Stimulated activated CD4-positive, alpha-beta T cell treated with anti-CD3 and anti-CD28 coated beads, TNF-alpha, amount 100 ng/mL, for 48 hours (primary cell): ENCODE measurements at places on chromosomes 5 and 9.

DNA sequence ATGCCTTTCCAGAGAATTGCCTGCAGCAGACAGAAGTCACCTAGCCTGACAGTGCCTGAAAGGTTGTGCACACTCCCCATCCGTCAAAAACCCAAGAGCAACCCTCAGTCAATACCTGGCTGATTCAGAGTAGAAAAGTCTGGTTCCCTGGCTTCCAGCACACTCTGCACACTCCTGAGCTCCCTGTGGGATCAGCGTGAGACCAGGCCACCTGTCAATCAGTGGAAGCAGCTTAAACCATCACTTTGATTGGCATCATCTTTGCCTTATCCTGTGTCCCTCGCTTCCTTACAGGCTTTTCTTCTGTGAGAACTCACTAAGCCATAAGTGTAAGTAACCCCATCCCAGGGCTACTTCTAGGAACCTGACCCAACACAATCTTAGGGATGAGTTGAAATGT lies 109.8 kb downstream of the ACTL7B start:
- DNase-seq = no peak

DNA sequence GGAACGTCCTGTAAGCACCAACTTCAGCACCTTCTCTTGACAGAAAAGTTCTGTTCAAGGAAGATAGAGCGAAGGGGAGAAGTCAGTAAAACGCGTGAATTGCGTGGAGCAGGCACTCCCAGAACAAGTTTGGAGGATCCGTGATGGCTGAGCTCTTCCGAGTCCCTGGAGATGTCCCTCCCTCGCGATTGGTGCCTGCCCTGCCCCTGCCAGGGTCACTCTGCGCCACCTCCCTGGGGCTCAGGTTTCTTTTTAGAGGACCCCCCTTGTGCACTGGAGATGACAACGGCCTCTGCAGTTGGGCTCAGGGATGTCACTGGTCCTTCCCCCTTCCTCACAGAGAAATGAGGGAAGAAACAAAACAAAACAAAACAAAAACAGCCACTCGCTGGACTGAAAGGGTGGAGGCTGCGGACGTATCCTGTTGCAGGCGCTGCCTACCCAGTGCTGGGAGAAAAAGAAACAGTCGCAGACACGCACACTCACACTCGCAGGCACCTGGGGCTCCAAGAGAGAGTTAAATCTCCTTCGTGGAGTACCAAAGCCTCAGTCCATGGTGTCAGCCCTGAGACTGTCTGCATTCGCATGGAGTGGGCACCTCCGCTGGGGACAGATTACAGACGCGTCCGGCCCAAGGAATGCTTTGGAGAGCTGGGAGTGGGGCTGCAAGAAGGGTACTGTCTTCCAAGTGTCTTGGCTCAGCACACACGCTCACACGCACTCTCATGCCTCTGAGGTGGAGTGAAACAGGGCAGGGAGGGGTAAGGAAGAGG lies 512.7 kb downstream of the SLCO4C1 start:
- no peak for DNase-seq

DNA sequence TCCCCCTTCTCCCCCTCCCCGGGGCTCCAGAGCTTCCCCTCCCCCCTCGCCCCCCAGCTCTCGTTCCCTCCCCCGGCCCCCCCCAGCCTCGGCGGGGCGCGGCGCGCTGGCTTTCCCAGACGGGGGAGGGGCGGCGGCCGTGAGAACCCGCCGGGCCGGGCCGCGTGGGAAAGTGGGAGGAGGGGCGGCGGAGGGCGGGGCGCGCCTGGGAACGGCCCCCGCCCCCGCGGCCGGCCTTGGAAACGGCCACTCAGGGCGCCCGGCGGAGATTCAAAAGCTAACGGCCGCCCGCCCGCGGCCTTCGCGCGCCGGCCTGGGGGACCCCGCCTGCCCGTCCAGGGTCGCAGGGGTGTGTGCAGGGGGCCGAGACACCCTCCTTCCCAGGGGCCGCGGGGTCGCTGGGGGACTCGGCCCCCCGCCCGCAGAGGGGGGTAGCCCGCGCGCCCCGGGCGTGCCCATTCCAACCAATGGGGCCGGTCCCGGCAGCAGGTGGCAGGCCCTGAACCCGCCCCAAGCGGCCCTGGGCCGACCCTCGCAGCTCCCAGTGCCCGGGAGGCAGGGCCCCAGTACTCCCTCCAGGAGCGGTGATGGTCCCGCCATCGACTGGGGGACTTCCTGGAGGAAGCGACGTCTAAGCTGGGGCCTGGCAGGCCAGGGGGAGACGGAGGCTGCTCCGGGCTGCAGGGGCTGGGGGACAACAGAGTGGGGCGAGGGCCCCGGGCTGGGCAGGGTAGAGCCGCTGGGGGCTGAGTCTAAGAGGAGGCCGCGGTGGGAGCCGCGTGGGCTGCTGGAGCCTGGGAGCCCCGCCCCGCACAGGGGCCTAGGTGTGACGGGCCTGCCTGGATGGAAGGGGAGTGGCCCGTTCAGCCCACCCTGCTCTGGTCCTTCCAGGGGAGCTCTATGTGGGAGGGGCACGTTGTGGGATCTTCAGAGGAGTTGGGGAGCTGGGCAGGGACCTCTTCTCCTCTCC lies 14.2 kb upstream of the NRARP start:
- DNase-seq = no peak

DNA sequence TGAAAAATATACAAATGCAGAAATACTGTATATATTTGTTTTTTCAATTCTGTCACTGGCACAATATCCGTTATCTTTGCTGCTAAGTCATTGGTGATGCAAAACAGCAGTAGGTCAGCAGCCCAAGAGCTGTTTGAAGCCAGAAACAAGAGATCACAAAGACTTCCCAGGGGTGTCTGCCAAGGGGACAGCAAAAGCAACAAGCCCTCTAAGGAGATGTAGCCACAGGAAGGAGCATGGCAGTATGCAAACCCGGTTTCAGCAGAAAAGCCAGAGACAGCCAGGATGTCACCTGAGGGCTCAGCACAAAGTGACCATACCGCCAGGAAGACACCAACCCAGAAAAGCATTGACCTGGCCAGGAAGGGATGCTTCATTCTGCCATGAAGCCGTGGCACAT lies 241.5 kb downstream of the ARRDC3 start:
- no peak for DNase-seq

GRCh38 chr9:112377684-112378327 lies 2.1 kb upstream of the HSDL2 start:
- DNase-seq = no peak

DNA sequence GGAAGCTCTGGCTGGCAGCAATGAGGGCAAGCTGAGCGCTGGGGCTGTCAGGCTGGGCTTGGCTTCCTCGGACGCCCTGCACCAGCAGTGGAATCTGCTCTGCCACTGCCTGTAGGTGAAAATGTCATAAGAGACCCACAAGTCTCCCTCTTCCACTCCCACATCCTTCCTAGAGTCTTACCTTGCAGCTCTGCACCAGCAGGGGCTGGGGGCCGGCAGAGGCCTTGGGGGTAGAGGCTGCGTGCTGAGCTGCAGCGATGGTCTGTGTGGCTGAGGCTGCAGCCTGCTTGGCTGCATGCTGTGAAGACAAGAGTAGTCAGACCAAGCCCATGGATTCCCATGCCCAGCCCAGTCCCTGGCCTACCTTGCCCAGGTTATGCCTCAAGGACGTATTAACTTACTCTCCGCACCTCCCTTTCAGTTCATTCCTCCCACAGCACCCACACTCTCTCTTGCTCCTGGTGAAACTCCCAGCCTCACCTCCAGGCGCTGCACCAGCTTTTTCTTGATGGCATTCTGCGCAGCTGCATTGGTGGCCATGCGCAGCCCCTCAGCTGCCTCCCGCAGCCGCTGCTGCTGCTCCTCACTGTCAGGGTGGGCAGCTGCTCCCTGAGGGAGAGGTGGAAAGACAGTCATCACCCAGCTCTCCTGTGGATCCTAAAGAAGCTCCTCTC lies 17.3 kb downstream of the TLN1 start:
- DNase-seq = no peak

- DNase-seq = no peak
Observed at GRCh38 chr5:135212361-135213026, 178.5 kb upstream of the PITX1 start.

DNA sequence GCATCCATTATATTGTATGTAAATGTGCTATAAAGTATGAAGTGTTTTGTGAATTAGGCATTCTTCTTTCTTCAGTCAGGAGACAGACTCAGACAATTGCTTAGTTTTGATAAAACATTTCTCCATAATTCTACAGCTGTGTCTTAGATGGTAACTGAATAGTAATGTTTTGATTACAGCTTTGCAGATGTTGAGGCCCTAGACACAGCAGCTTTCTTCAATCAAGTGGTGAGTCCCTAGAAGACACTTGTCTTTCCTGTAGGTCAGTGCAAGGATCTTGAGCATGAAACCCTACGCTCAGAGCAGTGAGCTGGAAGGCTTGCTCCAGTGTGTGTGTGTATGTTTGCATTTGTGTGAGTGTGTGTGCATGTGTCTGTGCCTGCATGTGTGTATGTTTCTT lies 46.8 kb upstream of the CD180 start:
- no peak for DNase-seq

DNA sequence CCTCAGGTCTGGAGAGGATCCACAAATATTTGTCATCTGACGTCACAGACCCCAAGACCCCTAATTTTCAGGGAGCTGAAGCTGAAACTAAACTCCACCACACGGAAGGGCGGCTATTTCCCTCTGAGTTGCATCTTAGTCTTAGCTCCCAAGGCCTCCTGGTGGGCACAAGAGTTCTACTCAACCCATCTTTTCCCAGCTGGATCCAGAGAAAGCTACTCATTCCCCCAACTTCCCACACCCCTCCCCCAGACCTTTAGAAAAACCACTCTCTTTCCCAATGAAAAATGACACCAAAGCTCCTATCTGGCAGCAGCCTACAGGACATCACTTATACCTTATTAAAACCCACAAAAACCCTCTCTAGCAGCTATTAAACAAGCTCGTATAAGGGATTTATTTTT lies 67.1 kb upstream of the SLC1A1 start:
- no peak for DNase-seq

GRCh38 chr9:114850871-114851270 lies 45.0 kb upstream of the TNFSF15 start:
- DNase-seq = no peak

- no peak for DNase-seq
Observed at GRCh38 chr5:38615981-38616451, 59.6 kb upstream of the LIFR start.

- no peak for DNase-seq
Observed at GRCh38 chr9:85484235-85484634, 257.5 kb downstream of the AGTPBP1 start.

- no peak for DNase-seq
Observed at GRCh38 chr5:77972469-77973252, 196.5 kb upstream of the TBCA start.

GRCh38 chr5:160799184-160799583 lies 52.8 kb downstream of the ATP10B start:
- DNase-seq = no peak

- DNase-seq = no peak
Observed at GRCh38 chr5:99589424-99589823, 660.6 kb upstream of the CHD1 start.

DNA sequence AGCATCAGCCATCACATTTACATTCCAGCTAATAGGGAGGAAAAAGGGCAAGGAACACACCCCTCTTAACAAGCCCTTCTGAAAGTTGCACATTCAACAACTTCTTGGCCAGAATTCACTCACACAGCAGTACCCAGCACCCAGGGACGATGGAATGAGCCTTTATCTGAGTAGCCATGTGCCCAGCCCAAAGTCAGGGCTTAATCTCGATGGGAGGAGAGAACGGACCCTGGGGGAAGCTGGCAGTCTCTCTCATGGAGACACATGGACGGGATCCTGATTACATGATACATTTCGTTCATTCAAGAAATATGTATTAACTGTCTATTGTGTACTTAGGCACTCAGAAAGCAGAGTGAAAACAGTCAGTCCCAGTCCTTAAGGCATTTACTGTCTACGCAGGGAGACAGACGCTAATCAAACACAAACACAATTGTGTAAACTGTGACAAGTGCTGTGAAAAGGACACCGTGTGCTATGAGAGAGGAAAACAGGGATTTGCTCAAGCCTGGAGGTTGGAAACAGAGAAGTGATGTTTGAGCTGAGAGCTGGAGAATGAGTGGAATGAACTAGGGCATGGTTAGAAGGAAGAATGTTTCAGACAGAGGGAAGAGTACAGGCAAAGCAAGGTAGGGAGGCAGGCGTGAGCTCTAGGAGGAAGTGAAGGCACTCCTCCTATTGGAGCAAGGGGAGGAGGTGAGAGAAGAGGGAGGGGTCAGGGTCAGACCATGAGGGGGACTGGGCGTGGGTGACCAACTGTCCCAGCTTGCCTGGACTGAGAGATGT lies 7.4 kb downstream of the OTULINL start:
- DNase-seq = no peak

DNA sequence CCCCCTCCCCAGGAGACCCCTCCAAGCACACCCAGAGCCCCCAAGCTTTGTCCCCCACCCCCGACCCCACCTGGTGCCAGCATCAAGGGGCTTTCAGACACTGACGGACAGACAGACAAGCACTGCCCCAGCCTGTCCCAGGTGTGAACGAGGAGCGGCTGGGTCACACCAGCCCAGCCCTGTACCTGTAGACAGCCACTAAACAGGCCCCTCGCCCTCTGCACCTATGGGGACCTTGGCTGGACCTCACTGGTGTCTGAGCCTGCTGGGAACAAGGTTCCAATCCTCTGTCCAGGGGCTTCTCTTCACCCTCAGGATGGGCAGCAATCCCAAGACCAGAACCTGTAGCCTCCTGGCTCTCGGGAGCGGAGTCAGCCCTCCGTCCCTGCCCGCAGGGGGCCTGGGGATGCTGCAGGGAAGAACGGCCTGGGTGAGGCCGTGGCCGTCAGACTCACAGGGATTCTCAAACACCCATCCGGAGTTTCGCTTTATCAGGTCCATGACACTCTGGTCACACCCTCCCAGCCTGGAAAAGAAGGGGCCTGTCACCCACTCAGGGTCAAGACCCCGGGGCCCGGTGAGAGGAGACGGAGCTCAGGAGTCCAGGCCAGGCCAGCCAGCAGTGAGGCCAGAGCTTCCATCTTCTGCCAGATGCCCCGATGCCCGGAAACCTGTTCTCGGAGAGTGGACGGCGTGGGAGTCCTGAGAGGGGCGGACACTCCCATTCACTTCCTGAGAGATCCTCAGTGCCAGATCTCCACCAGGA lies 2.8 kb downstream of the LCN6 start:
- DNase-seq = no peak

DNA sequence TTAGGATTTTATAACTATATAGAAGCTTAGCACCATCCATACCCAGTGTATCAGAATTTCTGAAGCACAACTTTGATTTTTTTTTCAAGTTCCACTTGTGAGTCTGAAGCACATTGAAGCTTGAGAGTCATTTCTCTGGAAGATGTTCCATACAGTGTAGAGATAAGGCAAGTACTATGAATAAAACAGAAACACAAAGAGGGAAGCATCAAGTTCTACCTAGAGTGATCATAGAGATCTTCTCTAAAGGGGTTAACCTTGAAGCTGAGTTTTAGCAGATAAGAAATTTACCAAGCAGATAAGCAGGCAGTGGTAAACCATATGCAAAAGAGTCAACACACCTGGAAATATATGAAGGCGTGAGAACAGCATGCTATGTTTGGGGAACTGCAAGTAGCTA lies 125.3 kb downstream of the MCTP1 start:
- DNase-seq = no peak

- no peak for DNase-seq
Observed at GRCh38 chr5:135952683-135953082, 2.1 kb downstream of the LECT2 start.

GRCh38 chr5:26181582-26181981 lies 856.8 kb downstream of the CDH9 start:
- DNase-seq = no peak
